ENCODE measurements at places on chromosomes 7 and 10.
A peak's percentile ranks its signal among the peaks of the same experiment; 100 is the strongest.

DNA sequence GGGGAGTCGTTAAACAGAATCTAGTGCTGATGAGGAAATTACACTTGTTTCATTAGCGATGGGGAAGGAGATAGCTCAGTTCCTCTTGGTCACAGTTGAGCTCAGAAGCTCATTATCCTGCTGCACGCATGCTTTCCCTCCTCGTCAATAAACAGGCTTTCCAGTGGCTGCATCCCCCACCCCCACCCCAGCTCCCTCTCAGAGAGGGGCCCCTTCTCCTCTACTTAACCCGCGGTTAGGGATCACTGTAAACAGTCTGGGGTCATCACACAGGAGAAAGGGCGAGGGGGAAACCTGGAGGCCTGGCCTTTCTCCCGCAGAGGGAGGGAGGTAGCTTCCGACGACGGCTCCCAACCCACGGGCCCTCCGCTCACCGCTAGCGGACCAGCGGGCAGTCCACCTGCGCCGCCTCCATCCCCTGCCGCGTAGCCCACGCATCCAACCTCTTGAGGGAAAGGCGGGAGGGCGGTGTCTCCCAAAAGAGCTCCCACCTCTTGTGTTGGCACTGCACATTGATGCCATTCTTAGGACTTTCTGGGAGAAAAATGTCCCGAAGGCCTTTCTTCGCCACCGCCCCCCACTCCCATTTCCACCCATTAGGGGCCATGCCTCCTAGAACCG lies 80.8 kb downstream of the PAX2 start:
- no peak for DNase-seq

- no peak for DNase-seq
Measured at GRCh38 chr7:158034571-158034970, 553.1 kb downstream of the PTPRN2 start.

DNA sequence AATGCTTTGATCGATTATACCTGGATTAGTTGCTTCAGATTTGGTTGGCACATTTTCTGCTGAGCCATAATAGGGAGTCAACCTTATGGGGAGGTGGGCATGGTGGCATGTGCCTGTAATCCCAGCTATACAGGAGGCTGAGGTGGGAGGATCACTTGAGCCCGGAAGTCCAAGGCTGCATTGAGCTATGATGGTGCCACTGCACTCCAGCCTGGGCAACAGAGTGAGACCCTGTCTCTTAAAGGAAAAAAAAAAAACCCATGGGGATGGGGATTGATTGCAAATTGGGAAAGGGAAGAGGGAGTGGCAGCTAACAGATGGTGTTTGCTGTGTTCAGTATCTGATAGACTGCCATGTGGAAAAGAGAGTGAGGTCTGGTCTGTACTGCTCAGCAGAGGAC lies 11.1 kb downstream of the STK17A start:
- no peak for DNase-seq

- DNase-seq: no peak
Measured at GRCh38 chr10:67771200-67771599, 66.8 kb downstream of the DNAJC12 start.

GRCh38 chr7:142303650-142304049 lies 45.8 kb upstream of the PRSS58 start:
- peak; percentile 10 for DNase-seq

DNA sequence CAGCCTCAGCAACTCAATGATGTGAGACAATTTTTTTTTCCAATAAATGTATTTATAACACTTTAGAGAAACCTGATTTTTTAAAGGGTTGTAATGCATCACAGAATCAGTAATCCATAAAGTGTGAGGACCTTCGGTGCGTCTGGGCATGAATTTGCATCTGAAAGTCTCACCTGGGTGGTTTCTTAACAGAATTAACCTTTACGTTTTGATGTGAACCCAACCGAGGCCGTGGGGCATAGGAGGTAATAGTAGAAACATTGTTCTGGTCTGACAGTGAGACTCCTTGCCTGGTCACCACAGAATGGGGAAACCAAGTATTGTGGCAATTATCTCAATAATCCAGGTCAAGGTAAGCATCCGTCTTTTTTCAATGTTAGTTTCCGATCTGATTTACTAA lies 114.6 kb downstream of the PRKCQ start:
- DNase-seq: no peak

GRCh38 chr10:129027906-129028305 lies 439.1 kb upstream of the MGMT start:
- DNase-seq: no peak

GRCh38 chr7:22329816-22330524 lies 27.0 kb downstream of the RAPGEF5 start:
- DNase-seq: no peak

All from kidney capillary endothelial cell (primary cell).